Stimulated activated CD4-positive, alpha-beta T cell treated with anti-CD3 and anti-CD28 coated beads, TNF-alpha, amount 100 ng/mL, for 4 hours (primary cell): ENCODE measurements at places on chromosomes 3 and 15.

GRCh38 chr15:37933666-37934065, 774 bp upstream of the TMCO5A start:
- DNase-seq, result no peak

GRCh38 chr15:27237319-27237939, 266.4 kb downstream of the GABRG3 start:
- no peak for DNase-seq

DNA sequence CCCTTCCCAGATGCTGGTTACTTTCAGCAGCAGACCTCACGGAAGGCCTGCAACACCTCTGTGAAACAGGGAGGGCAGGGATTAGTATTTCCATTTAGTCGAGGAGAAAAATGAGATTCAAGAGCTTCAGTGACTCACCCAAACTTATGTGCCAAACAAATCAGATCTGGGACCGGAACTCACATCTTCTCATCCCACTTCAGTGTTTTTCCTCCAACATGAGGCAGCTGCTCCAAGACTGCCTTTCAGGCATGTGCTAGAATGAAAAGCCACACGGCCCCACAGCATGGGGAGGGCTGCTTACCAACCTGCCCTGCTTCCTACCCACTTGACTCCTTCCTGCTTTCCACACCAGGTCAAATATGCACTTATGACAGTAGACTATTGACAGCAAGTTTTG, 129.4 kb upstream of the SLC24A5 start:
- DNase-seq, result no peak

GRCh38 chr3:64484289-64484992, 203.4 kb downstream of the ADAMTS9 start:
- DNase-seq, result peak; percentile 37

DNA sequence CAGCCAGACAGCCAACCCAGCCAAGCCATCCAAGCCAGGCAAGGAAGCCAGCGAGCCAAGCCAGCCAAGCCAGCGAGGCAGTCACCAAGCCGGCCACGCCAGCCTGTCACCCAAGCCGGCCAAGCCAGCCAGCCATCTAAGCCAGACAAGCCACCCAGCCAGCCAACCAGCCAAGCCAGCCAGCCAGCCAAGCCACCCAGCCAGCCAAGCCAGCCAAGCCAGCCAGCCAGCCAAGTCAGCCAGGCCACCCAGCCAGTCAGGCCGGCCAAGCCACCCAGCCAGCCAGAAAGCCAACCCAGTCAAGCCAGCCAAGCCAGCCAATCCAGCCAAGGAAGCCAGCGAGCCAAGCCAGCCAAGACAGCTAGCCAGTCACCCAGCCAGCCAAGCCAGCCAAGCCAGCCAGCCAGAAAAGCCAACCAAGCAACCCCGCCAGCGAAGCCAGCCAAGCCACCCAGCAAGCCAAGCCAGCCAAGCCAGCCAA, 201.2 kb downstream of the GOLGA6L6 start:
- no peak for DNase-seq

DNA sequence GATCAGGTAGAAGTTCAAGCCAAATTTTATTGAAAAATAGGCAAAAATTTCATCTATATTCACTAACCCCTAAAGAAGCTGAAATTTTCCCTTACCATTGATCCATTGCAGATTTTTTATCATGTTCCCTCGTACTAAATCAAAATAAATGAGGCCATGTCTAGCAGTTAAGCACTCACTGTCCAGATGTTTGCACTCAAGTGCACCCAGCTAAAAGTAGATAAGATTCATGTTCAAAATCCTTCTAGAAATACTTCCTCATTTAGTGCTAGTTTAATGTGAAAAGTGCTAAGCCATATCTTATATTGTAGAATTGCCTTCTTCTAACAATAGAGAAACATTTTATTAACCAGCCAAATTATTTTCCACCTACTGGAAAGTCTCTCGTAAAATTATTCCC, 164.7 kb upstream of the UBE2E2 start:
- no peak for DNase-seq

- DNase-seq, result no peak
These were observed 16.1 kb downstream of the CLEC3B start for GRCh38 chr3:45042162-45042561.

DNA sequence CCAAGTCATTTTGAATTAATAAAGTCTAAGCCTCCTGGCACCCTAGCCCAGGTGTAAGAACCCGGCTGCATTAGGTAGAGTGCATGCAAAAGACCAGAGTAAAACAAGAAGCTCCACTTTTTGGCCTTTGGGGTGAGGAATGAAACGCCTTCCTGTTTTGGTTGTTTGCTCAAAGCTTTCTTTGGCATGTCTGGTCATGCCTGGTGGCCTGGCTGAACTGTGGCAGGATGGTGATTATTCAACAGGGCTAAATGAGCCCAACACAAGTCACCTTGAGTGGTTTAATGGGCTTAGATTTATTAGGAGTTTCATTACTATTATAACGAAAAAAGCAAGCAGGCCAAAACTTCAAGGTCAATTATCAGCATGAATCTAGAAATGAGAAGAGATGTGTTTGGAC, 40.9 kb upstream of the LDHAL6B start:
- DNase-seq, result no peak

DNA sequence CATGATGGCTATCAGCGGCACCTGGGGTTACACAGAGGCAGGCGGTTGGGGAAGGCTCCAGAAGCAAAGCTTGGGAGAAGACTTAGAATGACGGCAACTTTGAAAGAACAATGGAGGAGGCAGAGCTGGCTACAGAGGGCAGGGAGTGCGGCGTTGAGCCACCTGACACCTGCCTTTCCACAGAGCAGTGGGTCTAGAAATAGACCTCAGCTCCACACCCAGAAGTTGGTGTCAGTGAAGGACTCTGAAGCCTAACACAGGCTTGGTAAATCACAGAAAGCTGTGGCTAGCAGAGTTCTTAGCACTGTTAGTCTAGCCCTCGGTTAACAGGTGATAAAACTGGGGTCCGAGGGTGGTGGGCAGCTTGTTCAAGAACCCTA, 23.1 kb upstream of the EHD4 start:
- no peak for DNase-seq

GRCh38 chr15:47410247-47410646, 307.1 kb upstream of the SEMA6D start:
- DNase-seq, result no peak

GRCh38 chr15:25705433-25706115, 157.6 kb downstream of the ATP10A start:
- DNase-seq, result no peak
